Hindlimb muscle (tissue), 1 donor: ENCODE measurements at places on chromosomes 12 and 14.

GRCh38 chr14:34222867-34223266 is 239.2 kb downstream of the SPTSSA start:
- no peak for DNase-seq

DNA sequence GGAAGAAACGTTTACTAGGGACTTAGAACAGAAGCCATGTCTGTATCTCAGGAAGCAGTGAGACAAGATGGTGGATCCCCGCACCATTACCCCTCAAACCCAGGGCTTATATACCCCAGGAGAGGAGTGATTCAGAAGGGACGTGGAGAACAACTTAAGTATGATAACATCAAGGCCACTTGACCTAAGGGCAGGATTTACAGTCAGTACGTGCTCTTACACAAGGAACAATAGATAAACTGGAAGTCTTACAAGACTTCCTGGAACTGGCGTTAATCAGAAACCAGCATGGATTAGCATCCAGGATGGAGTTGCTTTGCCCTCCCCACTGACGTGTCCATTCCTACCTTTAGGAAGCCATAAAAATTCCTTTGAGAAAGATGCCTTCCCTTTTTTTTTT is 8.6 kb upstream of the ETFBKMT start:
- DNase-seq, result no peak

DNA sequence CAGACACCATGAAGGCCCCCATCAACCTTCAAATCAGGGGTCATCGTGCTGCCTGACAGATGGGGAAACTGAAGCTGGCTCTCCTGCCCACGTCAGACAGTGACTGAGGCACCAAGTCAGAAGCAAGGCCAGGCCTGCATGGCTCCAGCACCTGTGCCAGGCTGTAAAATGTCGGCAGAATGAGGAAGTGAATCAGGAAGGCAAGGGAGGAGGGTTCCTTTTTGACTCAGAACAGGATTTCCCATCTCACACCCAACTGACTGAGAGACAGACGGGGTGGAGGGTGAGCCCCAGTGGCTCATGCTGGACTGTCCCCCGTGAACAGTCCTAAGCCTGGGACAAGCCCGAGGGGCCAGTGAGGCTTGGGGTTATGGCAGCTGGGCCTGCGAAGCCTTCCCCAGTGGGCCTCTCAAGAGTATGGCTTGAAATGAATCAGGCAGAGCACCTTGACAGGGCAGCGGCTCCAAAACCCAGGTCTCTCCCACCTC is 20.9 kb downstream of the SYNE3 start:
- DNase-seq, result no peak

- no peak for DNase-seq
Observed at GRCh38 chr12:17588968-17589367, 501.0 kb downstream of the RERGL start.

DNA sequence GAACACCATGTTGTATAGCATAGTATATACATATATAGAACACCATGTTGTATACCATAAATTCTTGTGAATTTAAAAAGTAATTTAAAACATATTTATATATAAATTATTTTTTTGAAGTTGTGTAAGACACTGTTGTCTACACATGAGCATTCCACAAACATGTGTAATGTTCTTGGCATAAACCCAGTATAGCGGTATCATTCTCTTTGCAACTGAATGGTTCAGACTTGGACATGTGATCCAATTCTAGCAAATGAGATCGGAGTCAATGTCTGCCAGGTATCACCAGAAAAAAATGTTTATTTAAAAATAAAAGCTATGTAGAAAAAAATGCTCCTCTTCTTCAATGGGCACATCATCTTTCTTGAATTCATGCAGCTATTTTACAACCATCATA is 33.9 kb downstream of the CEP290 start:
- no peak for DNase-seq
